Fibroblast of skin of scalp (primary cell): ENCODE measurements at places on chromosomes 2 and 18.
A peak's percentile ranks its signal among the peaks of the same experiment; 100 is the strongest.

- DNase-seq = no peak
Measured at GRCh38 chr2:234081970-234082822, 31.7 kb downstream of the SPP2 start.

DNA sequence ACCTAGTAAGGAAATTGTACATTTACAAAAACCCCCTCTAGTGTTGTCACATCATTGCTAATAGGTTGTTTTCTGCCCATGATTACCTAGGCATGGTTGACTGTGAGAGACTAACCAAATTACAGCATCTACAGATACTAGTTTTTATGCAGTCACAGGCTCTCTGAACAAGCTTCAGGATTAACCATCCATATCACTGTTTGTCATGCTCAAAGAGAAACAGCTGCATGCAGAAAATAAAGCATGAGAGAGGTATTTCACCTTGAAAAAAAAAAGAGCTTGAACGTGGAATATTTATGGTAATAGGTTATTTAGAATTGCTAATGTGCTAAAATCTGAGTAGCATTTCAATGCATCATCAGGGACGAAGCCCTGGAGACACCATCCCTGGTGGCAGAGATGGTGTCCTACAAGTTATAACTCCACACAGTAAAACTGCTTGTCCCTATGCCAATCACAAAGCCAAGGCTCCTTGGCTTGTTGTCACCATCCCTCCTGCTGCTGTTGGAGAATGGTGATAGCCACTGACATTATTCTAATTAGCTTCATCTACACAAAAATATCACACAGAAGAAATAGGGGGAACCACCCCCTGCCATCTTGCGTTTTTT, 5.4 kb downstream of the NEB start:
- DNase-seq = no peak

- no peak for DNase-seq
Measured at GRCh38 chr2:206305523-206306245, 31.2 kb downstream of the ZDBF2 start.

GRCh38 chr2:6352906-6353515, 512.7 kb downstream of the CMPK2 start:
- DNase-seq = peak; percentile 78

- DNase-seq = no peak
Measured at GRCh38 chr2:135091681-135092080, 39.6 kb downstream of the RAB3GAP1 start.

GRCh38 chr2:44051593-44052347, 56.0 kb upstream of the LRPPRC start:
- no peak for DNase-seq

DNA sequence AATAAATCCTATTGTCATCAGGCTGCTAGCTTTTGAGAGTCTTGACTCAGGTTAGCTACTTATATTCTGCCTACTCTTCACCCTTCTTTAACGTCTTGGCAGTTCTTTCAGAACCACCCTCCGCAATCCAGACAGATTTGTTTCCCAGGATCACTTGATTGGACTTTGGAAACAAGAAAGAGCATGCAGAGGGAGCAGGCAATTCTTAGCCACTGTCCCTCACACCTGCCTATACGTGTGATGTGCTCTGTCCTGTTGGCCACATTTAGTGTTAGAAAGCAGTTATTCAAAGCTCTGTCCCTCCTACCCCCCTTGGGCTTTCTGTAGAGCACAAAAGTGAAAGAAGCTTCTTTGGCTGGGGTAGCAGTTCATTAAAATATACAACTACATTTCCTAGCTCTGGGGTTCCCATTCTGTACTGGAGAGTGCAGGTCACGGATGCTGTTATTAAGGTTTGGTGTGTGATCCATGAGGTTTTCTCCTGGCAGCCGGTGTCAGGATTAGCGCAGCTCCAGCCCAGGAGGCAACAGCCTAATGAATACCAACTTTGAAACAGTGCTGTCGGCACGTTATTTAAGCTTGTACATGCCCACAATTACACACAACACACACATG, 6.3 kb downstream of the FZD5 start:
- DNase-seq = no peak

DNA sequence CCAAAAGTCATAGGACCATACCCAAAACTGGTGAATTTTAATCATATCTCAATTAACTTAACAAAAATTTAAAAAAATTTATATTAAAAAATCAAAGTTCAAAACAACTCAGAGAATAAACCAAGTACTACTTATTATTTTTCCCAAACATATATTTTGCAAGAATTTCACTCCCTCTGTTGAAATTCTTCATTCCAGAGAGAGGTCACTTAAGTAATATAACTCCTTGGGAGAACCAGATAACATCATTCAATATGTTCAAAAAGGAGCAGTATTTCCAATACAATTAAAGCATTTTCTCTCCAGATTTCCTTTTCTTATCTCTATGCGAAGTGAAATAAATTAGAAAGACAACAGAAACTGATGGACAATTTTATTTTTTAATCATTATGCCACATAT, 165.9 kb upstream of the RND3 start:
- DNase-seq = no peak

DNA sequence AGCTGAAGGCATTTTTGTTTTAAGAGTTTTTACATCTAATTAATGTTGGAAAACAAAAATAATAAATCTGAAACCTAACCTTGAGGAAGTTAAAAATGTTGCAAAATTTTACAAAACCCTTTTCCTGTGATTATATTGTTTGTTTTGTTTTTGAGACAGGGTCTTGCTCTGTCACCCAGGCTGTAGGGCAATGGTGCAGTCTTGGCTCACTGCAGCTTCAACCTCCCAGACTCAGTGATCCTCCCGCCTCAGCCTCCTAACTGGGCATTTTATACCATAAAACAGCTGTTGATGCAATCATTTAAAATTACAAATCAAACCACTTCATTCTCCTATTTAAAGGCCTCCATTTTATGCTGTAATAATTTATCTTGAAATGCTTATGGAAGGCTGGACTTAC, 1.7 kb upstream of the ZNF24 start:
- DNase-seq = no peak

DNA sequence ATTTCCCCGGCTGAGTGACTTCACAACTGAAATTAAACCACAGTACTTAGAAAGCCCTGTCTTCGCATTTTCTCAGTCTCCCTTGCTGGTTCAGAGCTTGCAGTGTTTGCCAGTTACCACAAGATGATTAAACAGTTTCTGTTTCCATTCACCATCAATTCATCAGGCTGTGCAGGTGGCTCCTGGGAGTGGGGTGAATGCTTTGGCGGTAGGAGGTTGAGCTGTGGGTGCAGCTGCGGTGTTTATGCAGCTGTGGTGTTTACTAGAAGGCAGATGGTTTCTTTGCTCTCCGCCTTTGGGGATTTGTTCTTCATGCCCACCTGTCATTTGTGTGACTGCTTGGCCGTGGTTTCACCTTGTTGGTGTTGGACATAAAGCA, 16.1 kb downstream of the ACOXL start:
- no peak for DNase-seq

GRCh38 chr2:44939106-44940048, 2.1 kb upstream of the SIX3 start:
- DNase-seq = no peak

DNA sequence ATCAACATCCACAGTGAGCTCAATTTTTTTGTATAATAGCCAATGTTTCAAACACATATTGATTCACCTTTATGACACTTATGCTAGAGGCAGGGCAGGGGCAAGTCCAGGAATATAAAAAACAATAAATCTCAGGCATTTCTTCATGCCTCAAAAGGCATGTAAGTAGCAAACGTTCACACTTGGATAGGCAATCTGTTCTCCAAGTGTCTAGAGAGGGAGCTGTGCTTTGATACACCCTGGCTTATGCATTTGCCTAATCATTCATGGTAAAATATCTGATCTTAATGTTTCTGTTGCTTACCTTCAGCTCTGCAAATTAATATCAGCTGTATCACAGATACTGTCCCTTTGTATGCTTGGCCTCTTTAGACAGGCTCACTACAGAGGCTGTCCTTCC, 464.5 kb upstream of the SETBP1 start:
- no peak for DNase-seq

GRCh38 chr2:110829413-110830146, 97.2 kb downstream of the ACOXL start:
- no peak for DNase-seq

- DNase-seq = no peak
Measured at GRCh38 chr2:49640630-49641029, 486.3 kb upstream of the FSHR start.

- no peak for DNase-seq
Measured at GRCh38 chr18:35991696-35992095, 19.2 kb downstream of the RMP24 start.

DNA sequence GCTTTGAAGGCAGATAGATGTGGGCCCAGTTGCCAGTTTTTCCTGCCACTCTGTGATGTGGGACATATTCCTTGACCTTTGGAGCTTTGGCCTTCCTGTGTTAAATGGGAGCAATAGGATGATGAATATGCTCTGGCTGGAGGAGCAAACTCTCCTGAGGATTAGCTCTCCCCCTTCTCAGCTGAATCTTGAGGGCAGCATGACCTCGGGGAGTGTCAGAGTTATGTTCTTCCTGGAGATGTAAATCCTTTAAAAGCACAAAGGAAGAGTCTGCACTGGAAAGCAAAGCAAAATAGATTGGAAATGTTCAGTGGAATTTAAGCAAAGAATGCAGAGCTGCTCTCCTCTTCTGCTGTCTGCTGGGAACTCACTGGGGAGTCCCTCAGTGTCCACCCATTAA, 160.1 kb downstream of the ALK start:
- peak; percentile 43 for DNase-seq

- DNase-seq = peak; percentile 18
Measured at GRCh38 chr18:46480226-46480625, 176.8 kb downstream of the LOXHD1 start.
